ENCODE measurements at places on chromosomes 11 and 22.

DNA sequence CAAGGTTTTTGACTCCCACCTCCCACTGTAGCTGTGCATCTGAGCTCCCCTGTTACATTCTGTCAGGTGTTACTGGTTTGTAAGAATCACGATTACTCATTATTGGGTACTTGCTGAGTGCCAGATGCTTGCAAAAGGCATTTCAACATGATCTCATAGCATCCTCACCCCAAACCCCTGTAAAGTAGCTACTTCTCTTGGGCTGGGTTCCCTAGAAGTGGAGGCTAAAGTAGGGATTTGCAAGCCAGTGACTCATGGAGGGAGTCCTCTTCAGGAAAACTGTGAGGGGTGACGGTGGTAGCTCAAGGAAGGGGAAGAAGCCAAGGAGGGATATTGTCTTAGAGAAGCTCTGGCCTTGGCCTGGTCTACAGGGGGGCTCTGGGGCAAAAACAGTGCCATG, 78.6 kb downstream of the TIMP3 start:
- no peak for DNase-seq

DNA sequence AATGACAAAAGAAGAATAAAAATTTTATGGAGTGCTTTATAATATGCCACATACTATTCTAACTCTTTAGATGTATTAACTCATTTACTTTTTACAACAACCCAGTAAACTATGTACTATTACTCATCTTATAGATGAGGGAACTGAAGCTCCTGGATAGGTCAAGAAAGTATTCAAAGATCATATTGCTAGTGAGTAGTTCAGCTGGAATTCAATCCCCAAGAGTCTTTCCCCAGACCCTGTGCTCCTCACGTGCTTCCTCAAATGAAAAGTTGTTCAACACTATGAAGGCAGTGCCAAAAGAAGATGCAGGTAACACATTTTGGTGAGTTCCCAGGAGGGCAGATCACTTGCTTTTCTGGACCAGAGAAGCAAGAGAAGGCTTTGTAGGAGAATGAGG, 46.8 kb downstream of the BTG4 start:
- DNase-seq, result no peak

GRCh38 chr22:44516841-44517240, 18.8 kb upstream of the RTL6 start:
- DNase-seq, result no peak

GRCh38 chr11:86158704-86159580, 85.6 kb upstream of the EED start:
- DNase-seq, result no peak

DNA sequence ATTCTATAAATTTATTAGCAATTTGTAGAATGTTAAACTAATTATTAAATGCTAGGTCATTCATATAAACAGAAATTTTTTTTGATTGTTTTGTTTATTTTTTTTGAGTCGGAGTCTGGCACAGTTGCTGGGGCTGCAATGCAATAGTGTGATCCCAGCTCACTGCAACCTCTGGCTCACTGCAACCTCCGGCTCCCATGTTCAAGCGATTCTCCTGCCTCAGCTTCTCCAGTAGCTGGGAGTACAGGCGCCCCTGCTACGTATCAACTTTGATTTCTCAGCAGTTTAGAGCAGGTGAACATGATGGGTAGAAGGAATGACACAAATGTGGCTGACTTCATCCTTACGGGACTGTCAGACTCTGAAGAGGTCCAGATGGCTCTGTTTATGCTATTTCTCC, at the start of gene OR8H3:
TSS of gene OR8H3 (plus strand) at position 301 of the 400 bp plus-strand sequence. CDS start at position 301, 0 bp downstream.
- no peak for DNase-seq

DNA sequence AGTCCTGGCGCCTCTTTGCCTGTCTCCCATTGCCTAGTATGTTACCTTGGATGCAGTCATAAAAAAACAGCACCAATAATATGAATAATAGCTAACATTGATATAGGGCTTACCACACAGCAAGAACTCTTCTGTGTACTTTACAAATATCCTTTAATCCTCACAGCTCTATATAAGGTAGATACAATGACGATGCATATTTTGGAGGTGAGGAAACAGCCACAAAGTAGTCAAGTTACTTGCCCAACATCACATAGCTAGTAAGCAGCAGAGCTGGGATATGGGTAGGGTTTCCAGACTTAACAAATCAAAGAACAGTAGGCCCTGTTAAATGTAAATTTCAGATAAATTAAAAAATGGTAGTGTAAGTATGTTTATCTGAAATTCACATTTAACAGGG, 128.8 kb downstream of the ST3GAL4 start:
- no peak for DNase-seq

GRCh38 chr11:63866211-63866610, 27.3 kb downstream of the MARK2 start:
- DNase-seq, result peak; percentile 85

- no peak for DNase-seq
Measured at GRCh38 chr11:33620423-33621171, 80.0 kb downstream of the C11orf91 start.

GRCh38 chr11:46682773-46683752, 17.4 kb downstream of the ARHGAP1 start:
- no peak for DNase-seq

DNA sequence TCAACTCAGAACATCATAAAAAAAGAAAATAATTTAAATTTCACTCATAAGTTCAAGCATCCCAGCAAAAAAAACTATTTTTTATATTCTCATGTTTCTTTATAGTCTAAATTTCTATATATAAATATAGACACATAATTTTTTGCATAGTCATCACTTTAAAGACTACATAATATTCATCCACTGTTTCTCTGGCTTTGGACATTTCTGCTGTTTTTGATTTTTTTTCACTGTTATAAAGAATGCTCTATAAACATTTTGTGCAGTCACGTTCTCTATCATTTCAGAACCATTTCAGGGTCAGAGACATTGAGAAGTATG, 59.7 kb upstream of the CLPB start:
- DNase-seq, result no peak

DNA sequence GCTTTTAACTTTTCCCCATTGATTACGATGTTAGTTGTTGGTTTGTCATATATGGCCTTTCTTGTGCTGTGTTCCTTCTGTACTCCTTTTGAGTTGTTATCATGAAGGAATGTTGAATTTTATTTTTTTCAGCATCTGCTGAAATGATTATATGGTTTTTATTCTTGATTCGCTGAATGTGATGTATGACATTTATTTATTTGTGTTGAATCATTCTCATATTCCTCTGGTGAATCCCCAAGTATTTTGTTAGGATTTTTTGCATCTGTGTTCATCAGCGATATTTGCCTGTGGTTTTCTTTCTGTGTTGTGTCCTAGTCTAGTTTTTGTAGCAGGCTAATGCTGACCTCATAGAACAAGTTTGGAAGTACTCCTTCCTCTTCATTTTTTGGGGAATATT, 78.2 kb downstream of the GGT1 start:
- DNase-seq, result no peak

DNA sequence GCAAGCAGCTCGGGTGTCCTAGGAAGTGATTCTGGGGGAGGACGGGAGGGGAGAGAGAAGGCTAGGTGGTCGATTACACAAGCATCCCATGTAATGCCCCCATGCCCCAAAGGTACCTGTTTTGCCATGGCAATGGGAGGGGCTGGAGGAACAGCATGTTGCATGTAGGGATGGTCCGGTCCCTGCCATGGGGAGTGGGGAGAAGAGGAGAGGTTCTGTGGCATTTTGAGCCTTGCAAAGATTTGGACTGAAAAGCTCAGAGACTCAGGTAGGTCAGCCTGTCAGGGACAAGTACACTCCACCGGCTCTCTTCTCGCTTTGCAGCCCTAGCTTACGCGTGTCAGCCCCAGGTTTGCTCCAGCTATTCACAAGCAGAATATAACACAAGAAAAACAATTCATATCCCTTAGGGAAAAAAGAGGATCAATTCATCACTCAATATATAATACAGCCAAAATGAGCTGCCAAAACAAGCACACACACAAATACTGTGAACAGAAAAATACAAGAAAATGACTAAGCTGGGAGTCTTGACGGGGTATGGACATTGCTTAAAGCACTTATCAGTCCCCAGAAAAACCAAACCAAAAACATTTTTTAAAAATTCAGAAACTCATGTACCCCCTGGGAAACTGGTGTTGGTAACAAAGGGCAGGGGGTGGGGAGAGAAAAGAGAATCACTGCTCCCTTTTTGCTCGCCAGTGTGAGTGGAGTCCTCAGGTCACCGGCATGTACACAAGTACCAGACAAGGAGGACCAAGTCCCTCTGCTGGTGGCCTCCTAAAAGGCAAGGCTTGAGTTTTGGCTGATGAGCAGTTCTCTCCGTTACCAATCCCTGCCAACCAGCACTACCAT, 21.6 kb downstream of the APOL5 start:
- no peak for DNase-seq

DNA sequence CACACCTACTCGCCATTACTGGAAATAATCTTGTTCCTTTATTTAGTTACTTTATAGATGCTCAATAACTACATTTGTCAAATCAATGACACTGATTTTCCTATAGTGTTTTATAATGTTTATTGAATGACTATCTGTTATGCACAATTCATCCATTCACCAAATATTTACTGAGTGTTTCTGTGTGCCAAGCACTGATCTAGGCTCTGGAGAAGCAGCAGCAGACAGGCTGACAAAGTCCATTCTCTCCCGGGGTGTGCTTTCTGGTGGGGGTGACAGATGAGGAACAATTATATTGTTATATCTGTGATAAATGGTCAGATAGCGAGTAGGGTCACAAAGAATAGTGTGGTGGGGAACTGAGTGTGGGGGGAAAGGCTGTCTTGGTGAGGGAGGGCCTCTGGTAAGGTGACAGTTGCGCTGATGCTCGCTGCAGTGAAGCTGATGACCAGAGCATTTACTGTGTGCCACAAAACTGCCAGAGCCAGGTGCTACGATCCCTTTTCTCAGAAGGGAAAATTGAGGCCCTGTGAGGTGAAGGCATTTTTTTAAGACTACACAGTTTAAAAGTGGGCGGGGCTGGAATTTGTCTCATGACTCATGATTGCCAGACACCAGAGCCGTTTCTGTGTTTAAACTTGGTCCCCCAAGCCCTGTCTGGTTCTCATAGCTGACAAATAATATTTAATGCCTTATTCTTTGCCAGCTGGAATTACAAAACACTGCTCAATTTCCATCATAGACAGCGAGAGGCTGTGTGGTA, 10.2 kb downstream of the PACS1 start:
- peak; percentile 54 for DNase-seq

GRCh38 chr11:134511255-134511654, 99.2 kb upstream of the B3GAT1 start:
- DNase-seq, result no peak

GRCh38 chr11:36750349-36750748, 152.3 kb upstream of the RAG2 start:
- no peak for DNase-seq

GRCh38 chr11:62193952-62194351, 3.9 kb downstream of the SCGB1D1 start:
- DNase-seq, result no peak

DNA sequence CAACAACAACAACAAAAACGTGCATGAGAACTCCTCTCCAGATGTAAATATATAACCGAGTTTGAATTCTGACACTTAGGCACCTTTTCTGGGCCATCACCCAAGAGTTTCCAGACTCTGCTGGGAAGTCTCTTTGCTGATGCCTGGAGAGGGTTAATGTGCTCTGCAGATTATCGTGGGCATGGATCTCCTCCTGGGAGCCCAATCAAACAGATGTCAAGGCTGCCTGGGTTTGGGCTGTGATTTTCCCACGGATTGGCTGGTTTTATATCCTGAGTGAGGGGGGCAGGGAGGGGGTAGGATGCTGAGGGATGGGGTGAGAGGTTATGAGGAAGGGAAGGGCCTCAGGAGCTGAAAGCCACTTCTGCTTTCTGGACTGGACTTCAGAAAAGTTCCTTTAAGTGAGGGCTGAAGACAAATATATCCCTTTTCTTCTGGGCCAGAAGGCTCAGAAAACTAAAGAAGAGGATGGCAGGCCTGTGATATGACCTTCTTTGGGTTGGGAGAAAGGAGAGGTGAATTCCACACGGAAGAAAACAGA, 4.2 kb downstream of the ELF5 start:
- DNase-seq, result no peak

- DNase-seq, result no peak
Measured at GRCh38 chr22:35334004-35334403, 34.3 kb downstream of the TOM1 start.

- no peak for DNase-seq
Measured at GRCh38 chr11:30565027-30565426, 21.1 kb downstream of the MPPED2 start.

DNA sequence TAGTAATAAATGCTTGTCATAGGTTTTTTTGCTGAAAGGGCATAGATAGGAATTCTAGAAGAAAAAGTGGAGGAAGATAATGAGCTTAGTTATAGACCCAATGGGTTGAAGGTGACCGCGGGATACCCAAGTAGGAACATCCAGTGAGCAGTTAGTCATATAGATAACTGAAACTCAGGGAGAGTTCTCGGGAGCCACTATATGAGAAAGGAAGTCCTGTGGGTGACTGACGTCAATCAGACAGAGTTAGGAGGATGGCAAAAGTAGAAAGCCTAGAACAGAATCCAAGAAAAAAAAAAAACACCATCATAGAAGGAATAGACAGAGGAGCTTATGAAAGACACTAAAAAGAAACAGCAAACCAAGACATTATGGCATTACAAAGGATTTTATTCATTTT, 1.6 kb upstream of the CNGA4 start:
- no peak for DNase-seq

DNA sequence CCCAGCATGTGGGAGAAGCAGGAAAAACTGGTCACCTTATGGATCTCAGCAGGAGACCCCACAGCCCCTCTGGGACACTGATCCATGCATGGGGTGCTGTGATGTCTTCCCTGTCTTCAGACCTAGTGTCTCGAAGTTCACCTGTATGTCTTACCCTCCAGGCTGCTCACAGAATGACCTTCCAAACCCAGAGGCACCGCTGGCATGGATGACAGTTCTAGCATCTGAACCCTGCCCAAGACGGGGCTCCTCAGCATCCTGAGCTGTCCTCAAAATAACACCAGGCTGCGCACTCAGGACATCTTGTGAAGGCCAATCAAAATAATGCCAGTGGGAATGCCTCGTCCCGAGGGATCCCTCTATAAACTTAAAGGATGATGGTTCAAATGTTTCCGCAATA, 824.9 kb downstream of the TBC1D22A start:
- DNase-seq, result no peak

GRCh38 chr22:31579835-31580242, 82.2 kb downstream of the PISD start:
- no peak for DNase-seq

Measured in transverse colon (tissue), 4 donors.